ENCODE measurements at places on chromosomes 11 and 22.

DNA sequence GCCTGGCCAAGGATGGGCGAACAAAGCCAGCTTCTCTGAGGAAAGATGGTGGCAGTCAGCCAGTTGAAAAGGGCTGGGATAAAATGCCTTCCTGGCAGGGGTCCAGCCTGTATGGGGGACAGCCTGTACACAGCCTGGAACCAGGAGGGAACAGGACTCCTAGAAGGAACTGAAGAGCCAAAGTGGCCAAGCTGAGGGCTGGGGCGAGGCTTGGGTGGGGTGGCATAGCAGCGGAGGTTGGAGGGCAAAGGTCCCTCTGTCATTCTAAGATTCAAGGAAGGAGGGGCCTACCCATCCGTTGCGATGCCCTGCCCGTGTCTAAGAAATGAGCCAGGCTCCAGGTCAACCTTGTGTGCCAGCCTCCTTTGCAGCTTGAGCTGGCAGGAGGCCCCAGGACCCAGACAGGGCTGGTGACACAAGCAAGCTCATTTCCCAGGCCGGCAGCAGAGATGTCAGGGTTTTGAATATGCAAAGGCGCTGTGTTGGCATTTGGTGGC lies 22.6 kb downstream of the FADD start:
- peak; percentile 31 for DNase-seq

DNA sequence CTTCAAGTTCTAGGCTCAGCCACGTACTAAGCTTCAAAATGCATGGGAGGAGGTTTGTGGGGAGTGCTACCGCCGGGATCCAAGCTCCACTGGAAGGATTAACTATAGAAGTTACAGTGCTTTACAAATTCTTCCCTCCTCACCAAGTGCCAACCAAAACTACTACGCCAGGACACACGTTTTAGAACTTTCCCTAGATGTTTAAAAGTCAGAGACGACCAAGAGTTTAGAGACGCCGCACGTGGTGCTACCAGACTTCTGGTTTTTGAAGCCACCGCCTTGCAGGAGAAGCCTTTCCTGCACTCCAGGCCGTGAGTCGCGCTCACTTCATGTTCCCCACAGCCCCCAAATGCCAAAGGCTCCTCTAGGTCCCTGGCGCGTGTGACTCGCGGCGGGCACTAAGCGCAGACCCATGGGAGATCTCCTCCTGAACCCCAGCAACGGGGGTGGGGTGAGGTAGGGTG lies 734 bp downstream of the SNU13 start:
- DNase-seq = peak; percentile 17

DNA sequence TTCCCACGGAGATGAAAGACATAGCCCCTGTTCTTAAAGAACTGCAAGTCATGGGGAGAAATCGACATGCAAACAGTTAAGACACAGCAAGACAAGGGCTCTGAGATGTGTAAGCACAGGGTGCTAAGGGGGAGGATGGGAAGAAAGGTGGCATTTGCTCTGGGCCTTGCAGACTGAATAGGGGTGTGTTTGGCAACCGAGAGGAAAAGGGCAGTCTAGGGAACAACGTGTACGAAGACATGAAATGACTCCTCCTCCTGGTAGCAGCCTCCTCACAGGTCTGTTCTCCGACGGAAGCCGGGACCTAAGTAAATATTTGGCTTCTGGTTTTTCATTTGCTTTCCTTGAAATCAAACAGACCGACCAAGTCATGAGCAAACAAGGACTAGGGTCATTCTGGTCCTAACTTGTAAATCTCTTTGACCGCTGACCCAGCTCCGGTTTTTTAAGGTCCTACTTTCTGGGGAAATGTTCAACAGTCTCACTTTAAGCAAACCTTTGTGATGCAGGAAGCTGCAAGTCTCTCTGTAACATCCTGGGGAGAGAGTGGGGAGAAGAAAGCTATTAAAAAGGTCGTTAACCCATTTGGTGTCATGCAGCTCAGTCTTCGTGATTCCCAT lies 19.7 kb downstream of the NNMT start:
- no peak for DNase-seq

GRCh38 chr11:73322382-73323306 lies 14.6 kb downstream of the ARHGEF17 start:
- peak; percentile 29 for DNase-seq

GRCh38 chr11:78767027-78767932 lies 192.6 kb upstream of the NARS2 start:
- no peak for DNase-seq

DNA sequence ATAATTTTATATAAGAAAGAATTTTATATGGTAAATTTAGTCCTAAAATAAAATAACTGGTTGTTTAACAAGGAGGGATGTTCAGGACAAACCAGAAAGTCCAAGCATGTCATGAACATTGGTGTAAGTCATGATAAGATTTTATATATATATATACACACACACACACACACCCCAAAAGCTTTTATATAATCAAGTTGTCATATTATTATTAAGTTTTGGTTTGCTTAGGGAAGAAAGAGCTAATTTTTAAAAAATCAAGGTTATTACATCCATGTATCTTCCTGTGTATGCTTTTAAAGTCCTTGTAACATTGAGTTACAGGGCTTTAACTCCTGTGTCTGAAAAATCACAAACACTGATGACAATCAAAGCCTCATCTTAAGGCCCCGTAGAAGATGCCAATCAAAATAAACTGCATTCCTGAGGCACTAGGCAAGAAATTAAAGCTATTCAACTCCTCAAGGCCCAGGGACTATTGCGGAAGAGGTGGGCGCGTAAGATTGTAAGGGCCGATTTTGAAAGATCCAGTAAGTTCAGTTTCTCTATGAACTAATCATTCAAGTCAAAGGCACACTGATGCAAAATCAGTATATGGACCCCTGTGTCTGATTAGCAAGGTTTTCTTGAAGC lies 16.8 kb downstream of the APOL6 start:
- no peak for DNase-seq

DNA sequence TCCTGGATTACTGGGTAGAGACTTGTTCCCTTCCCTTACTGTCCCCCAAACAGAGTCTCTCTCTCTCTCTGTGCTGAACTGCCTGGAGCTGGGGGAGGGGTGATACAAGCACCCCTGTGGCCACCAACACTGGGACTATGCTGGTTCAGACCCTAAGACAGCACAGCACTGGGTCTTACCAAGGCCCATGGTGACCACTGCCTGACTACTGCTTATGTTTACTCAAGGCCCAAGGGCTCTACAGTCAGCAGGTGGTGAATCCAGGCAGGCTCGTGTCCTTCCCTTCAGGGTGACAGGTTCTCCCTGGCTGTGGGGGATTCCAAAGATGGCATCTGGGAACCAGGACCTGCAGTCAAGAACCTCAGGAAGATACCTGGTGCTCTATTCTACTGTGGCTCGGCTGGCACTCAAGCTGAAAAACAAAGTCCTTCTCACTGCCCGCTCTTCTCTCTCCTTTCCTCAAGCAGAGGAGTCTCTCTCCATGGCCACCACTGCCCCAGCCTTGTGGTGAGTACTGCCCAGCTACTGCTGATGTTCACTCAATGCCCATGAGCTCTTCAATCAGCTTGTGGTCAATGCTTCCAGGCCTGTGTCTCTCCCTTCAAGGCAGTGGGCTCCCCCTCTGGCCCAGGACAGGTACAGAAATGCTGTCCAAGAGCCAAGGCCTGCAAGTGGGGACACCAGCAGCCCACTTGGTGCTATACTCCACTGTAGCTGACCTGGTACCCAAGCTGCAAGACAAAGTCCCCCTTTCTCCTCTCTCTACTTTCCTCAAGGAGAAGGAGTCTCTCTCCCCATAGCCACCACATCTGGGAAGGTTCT lies 41.8 kb upstream of the SHANK2 start:
- no peak for DNase-seq

DNA sequence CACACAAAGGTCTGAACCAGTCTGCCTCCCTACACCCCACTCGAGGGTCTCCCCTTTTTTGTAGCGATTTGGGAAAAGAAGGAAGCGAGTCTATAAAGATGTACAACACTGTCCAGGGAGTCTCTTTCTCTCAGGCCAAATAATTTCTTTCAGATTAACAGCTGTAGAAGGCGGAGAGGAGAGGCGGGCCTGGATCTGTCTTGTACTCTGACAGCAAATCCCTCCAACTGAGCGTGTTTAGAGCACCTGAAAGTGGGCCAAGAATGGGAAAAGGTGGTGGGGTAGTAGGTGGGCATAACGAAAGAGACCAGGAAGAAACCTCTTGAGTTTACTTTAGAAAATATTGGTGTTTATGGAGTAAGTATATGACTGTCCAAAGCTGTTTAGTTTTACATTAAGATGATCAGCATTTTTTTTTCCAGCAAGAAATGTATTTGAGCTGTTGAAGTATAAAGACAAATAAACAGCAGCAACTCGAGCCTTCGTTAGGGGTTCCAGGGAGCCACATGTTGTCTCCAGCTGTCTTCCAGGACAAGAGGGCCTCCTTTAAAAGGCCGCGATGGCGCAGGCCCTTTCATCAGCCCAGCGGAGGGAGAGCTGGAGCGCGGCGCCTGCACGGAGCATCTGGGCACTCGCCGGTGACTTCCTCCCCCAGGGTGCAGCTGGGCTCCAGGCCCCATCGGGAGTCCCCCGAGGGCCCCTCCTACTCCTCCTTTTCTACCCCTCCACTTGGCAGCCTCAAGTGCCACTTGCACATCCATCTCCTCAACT lies 34.9 kb downstream of the SCUBE1 start:
- no peak for DNase-seq

DNA sequence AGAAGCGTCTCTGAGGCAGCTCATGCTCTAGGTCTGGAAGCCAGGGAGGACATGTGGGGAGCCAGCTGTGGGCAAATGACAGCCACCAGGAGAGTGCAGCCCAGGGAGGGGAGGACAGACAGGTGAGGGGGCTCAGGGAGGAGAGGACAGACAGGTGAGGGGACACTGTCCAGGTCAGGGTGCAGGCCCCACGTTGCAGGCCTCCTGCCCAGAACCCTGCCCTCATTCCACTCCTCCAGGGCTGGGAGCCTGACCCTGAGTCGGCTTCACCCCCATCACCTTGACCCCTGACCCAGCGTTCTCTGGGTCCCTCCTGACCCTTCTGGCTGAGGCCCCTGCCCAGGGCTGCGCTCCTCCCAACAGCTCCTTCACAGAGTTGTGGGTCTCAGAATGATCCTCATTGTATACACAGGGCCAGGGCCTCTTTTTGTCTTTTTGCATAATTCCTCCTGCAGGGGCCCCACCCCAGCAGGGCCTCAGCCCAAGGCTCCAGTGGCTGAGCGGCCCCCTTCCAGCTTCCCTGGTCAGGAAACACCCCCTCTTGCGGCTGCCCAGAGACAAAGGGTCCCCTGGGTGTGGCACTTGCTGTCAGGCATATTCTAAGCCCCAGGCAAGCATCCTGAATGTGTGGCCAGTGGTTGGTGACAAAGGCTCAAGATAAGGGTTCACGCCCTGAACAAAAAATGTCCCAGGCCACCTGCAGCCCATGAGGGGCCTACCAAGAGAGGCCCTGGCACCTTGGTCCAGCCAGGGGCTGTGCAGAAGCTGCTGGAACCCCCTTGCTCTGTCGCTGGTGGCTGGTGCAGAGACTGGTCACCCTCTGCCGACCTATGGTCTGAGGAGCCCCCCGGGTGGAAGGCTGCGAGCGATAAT lies 853.0 kb downstream of the BRD1 start:
- no peak for DNase-seq

GRCh38 chr11:44213148-44213547 lies 96.8 kb downstream of the ALX4 start:
- DNase-seq = no peak

DNA sequence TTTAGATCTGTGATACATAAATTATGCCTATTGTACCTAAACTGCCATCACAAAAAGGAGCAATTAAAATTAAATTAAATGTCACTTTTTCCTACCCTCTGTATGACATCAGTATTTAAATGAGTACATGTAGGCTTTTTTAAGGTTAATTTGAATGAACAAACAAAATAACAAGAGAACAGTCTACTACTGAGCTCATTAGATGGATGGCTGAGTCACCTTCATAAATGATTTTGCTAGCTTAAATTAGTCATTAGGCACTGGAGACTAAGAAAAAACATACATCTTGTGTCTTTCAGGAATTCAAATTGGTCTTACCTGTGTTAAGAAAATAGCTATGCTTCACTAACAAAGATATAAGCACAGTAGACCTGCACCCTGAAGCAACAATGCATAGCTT lies 153.6 kb downstream of the RCN1 start:
- no peak for DNase-seq

- no peak for DNase-seq
Observed at GRCh38 chr11:31106326-31106725, 263.2 kb downstream of the DCDC1 start.

DNA sequence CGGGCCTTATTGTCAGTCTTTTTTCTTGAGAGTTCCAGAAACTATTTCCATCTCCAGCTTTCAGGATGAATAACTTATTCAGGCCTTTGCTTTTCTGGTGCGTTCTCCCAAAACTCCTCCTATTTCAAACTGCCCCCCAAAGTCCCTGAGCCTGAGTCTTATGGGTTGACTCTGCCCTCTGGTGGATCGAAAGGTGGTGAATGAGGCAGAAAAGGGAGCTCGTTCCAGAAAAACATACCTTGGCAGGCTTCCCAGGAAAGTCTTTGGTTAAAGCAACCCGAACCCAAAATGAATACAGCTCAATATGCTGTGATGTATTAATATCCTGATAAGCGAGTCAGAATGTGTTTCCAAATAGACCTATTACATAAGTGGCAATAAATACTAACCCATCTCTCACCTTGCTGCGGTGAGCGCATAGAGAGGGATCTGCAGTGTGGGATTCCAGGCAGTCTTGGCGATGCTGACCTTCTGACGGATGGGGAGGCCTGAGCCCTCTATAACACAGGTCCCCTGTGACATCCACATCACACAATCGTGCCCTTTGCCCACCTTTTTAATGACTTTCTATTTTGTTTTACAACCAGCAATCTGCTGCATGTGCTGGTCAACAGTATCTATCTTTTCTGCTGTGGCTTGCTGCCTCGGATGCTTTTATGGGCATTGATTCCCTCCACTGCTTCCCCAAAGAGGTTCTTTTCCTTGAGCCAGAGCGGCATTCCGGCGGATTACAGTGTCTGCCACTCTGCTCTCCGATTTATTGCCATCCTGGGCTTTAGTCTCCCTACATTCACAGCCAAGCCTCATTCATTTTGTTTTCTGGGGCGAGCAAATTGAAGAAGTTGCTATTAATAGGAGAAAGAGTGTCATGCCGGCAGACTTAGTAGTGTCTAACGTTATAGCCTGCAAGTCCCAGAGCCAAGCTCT lies 756.8 kb downstream of the NTM start:
- peak; percentile 93 for DNase-seq

DNA sequence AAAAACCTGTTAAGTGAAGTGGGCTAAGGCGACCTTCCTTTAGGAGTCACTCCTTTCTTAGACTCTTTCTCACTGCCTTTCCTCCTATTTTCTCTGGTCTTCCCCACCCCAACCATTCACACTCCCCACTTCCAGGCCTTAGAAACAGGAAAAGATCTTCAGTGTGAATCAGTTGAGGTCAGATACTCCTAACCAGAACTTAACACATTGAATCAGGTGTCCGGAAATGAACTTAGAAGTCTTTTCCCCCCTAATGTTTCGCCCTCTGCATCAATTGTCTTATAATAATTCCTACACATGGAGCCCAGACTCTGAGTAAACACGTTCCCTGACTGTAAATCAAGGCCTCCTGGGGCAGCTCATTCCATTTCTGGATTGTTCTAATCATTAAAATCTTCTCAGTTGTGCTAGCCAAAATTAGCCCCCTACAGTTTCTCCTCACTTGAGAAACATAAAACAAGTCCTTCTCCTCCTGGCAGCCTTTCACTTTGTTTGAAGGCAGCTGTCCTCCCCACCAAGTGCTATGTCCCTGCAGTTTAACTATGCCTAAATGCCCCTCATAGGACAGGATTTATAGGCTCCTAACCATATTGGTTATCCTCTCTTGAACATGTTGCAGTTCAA lies 32.7 kb upstream of the USP47 start:
- no peak for DNase-seq

GRCh38 chr11:128928400-128928799 lies 14.3 kb downstream of the TP53AIP1 start:
- no peak for DNase-seq

- DNase-seq = no peak
Observed at GRCh38 chr11:102214623-102215022, 102.7 kb upstream of the BIRC3 start.

Data from fibroblast of skin of scalp (primary cell).